Tongue (tissue), 3 donors: ENCODE measurements at places on chromosomes 5 and 9. TPM values are rescaled to one million over a fixed set of nuclear protein-coding genes. Genes with fewer than 3 reads are reported as not detected.

DNA sequence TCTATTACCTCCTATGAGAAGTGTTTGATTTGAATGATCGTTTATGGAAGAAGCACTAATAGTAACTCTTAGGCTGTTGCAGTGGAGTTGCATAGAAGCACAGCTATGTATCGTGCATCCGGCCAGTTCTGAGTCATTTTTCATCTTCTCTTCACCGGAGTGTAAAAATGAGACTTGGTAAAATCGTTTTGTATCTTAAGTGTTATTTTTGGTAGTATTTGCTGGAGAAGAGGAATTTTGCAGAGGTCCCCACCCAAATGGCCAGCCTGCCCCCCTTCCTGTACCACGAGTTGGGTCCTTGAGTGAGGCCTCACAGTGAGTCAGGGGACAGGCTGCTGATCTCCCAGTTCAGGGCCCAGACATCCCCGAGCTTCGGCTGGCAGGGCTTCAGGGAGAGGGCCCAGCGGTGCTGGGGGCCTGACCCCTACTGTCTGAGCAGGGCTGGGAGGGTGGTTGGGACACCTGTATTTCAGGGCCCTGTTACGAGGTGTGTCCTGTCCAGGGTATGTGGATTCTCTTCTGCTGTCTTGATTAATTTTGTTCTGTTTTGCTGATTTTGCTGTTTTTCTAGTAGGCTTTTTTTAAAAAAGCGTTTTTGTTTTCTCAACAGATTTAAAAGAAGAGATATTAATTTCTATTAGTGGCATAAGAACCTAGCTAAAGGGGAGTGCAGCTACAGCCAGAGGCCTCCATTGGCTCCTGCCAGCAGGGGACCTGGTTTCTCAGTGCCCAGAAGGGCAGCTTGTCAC is 210.8 kb downstream of the TRIO start:
- no peak for DNase-seq

Gene NR2F1-AS1
- total RNA-seq: 16.7 TPM

DNA sequence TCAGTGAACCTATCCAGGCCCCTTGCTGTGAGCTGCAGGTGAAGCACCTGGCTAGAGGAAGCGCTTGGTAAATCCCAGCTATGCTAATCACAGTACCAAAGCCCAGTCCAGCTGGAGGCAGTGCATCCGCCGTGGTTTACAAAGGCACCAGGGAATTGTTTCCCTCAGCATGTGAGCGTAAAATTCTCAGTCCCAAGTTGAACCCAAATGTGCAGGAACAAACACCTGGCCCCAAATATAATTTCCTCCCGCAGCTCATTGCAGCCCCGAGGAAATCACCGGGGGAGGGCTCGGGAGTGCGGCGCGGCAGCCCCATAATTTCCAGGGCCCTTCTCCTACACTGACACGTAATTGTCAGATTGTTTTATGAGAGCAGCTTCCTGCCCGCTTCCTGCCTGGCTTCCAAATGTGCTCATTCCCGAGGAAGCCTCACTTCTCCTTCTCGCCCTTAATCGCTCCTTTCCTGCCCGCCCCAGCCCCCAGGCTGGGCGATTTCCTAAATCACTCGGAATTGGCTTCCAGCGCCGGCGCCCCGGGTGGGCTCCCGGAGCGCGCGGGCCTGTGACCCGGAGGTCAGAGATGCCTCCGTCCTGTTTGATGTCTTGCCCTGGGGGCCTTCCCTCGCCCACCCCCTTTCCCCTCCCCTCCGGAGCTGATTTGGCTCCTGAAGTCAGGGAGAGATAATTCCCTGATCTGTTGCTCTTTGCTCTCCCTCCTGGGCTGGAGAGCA is 134.4 kb downstream of the FGF1 start:
- DNase-seq: peak; percentile 35

- peak; percentile 97 for DNase-seq
Observed at GRCh38 chr9:129483415-129484351, 137.2 kb downstream of the C9orf50 start.

Gene IFNA8
- not detected for total RNA-seq

- DNase-seq: no peak
Observed at GRCh38 chr5:122683631-122684030, 91.2 kb upstream of the SNX2 start.

GRCh38 chr5:175672976-175673648 is 15.2 kb downstream of the HRH2 start:
- DNase-seq: no peak

Gene IFNK
- total RNA-seq: not detected

- DNase-seq: no peak
Observed at GRCh38 chr5:59521476-59521875, 372.1 kb downstream of the PDE4D start.

Gene DBH
- 0.10 TPM for total RNA-seq
